ENCODE measurements at places on chromosomes 13 and 19. TPM values are rescaled to one million over a fixed set of nuclear protein-coding genes. Genes with fewer than 3 reads are reported as not detected.

DNA sequence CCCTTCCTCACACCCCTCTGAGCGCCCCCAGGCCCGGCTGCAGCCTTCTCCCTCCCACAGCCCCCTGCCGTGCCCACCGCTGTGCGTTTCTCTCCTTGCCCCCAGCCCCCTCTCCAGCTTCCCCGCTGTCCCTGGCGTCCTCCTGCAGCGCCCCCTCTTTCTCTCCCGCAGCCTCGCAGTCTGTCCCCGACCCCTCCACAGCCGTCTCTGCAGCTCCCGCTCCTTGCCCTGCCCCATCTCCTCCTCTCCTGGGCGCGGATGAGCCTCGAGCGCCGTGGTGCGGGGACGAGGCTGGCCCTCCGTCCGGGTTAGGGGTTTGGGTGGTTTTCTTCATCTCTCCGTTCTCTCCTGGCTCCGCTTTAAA lies 1.1 kb downstream of the KMT5C start:
- H3K4me1 ChIP-seq = peaks cover 8% of the 10 kb centered on the region
- peaks cover 15% of the 10 kb centered on the region for H3K36me3 ChIP-seq
- peak overlapping the region; percentile 89 for H3K27ac ChIP-seq
- H3K27me3 ChIP-seq = no peaks in the 10 kb centered on the region
- peak; percentile 40 for DNase-seq
- H3K4me3 ChIP-seq = peak overlapping the region; percentile 74

GRCh38 chr13:113607056-113607888 lies 22.7 kb downstream of the TFDP1 start:
- H3K4me3 ChIP-seq = no peak overlapping the region
- peaks cover 18% of the 10 kb centered on the region for H3K36me3 ChIP-seq
- no peaks in the 10 kb centered on the region for H3K27me3 ChIP-seq
- DNase-seq = no peak
- H3K4me1 ChIP-seq = no peaks in the 10 kb centered on the region

- peak overlapping the region; percentile 18 for H3K27ac ChIP-seq
- no peaks in the 10 kb centered on the region for H3K27me3 ChIP-seq
- H3K36me3 ChIP-seq = no peaks in the 10 kb centered on the region
- peaks cover 65% of the 10 kb centered on the region for H3K4me1 ChIP-seq
- no peak for DNase-seq
- no peak overlapping the region for H3K4me3 ChIP-seq
Measured at GRCh38 chr13:51626749-51627148, 42.5 kb downstream of the WDFY2 start.

The SSC5D gene
- total RNA-seq = 2.2 TPM

The POSTN gene
- 1.8 TPM for total RNA-seq

The TSHZ3 gene
- total RNA-seq = 15.5 TPM

The SLC7A10 gene
- 0.17 TPM for total RNA-seq

The RHPN2 gene
- total RNA-seq = 12.1 TPM
